KBM-7 (cell line): ENCODE measurements at places on chromosomes 5 and 9.

- no peak for DNase-seq
Observed at GRCh38 chr9:2050236-2050635, 35.1 kb downstream of the SMARCA2 start.

GRCh38 chr5:39992617-39993202, 567.9 kb upstream of the DAB2 start:
- DNase-seq, result no peak

GRCh38 chr9:114051706-114052105, 26.4 kb downstream of the AMBP start:
- no peak for DNase-seq

DNA sequence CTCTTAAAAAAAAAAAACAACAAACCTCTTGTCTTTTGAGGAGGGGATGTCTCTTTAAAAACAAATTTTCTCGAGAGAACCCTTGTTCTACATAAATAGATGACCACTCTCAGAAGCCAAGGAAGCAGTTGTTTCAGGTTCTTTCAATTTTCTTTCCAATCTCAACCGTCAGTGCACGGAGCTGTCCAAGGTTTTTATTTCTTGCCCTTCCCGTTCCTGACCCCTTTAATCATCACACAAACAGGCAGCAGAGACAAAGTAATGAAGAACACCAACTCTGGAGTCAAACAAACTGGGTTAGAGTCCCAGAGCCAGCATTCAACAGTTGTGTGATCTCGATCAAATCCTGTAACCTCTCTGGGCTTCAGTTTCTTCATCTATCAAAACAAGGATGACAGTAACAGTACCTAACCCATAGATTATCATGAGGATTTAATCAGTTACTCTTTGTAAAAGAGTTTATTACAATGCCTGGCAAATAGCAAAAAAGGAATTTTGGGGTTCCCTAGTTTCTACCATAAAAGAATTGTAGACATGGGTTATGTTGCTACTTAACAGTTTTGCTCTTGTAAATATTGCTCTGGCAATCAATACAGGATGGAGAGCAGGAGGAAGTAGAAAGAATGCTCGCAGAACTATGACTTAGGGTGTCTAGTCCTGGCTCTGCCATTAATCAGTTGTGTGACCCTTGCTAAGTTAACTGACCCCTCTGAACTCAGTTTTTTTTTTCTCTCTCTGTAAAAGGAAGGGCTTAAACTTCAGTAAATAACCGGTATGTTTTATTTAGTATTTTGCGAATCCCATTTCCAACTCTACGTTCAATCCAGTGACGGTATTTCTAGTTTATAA, 1.0 kb upstream of the NIM1K start:
- peak; percentile 47 for DNase-seq

- peak; percentile 74 for DNase-seq
Observed at GRCh38 chr9:127525401-127526188, 74.3 kb downstream of the LRSAM1 start.
